ENCODE measurements at places on chromosomes 1 and 21. TPM values are rescaled to one million over a fixed set of nuclear protein-coding genes. Genes with fewer than 3 reads are reported as not detected.

GJC2 gene
- total RNA-seq: 3.9 TPM

ZBTB8B gene
- total RNA-seq: 0.57 TPM

ATXN7L2 gene
- 6.0 TPM for total RNA-seq

SLC5A3 gene
- total RNA-seq: 17.4 TPM

ATP6V1G3 gene
- total RNA-seq: not detected

NPR1 gene
- 21.0 TPM for total RNA-seq

ARHGEF19 gene
- total RNA-seq: 24.8 TPM

PDPN gene
- total RNA-seq: 29.5 TPM

PLXNA2 gene
- total RNA-seq: 51.7 TPM

NTMT2 gene
- not detected for total RNA-seq

AVPR1B gene
- total RNA-seq: not detected

DIO1 gene
- total RNA-seq: not detected

TMIGD3 gene
- total RNA-seq: 1.2 TPM

MCL1 gene
- total RNA-seq: 159 TPM

DISP3 gene
- 0.34 TPM for total RNA-seq

CFAP107 gene
- total RNA-seq: not detected

IGSF3 gene
- total RNA-seq: 31.1 TPM

SLAMF6 gene
- 3.0 TPM for total RNA-seq

CHRNB2 gene
- total RNA-seq: 0.36 TPM

MRTO4 gene
- 43.0 TPM for total RNA-seq

RSPH1 gene
- 7.8 TPM for total RNA-seq

HES2 gene
- total RNA-seq: 2.1 TPM

FCMR gene
- total RNA-seq: 17.1 TPM

MYBPHL gene
- not detected for total RNA-seq

CHI3L2 gene
- total RNA-seq: 4.6 TPM

SYCP1 gene
- not detected for total RNA-seq

PGBD5 gene
- 1.8 TPM for total RNA-seq

OPTC gene
- total RNA-seq: not detected

NR0B2 gene
- not detected for total RNA-seq

ZNF593 gene
- total RNA-seq: 43.2 TPM

ATP5PO gene
- total RNA-seq: 188 TPM

TPTE gene
- not detected for total RNA-seq

HCRTR1 gene
- total RNA-seq: not detected

SPATA21 gene
- total RNA-seq: not detected

E2F2 gene
- 0.52 TPM for total RNA-seq

GABRD gene
- 1.2 TPM for total RNA-seq

DISC1 gene
- total RNA-seq: 9.6 TPM

DSTYK gene
- 12.6 TPM for total RNA-seq

Data from ureter (tissue), 1 donor.